BE2C (cell line): ENCODE measurements at places on chromosomes 11 and 22.

DNA sequence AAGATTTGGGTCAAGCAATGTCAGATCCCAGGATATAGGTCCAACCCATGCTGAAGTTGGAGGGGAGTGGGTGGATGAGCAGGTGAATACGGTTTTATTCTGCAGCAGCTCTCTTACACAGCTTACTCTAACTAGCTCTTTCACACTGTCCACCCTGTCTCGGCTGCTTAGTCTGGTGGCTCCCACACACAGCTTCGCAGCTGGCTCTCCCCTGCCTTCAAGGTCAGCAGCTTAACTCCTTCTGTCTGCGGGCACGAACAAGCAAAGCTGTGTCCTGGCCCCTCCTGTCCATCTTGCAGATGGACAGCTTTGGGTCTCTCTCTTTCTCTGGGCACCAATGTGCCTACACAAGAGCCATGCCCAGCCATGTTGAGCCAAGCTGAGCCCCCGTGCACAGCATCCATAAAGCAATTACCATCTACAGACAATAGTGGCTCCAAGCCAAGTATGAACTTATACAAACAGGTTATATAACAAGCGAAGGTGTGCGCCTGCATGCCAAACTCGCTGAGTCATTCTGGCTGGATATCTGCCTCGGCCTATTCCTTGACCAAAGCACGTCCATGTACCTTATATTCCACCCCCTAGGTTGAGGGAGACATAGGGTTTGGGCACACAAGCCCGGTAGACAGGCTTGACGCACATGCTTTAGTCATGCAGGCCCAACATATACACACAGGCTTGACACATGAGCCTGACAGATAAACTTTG, 1307.8 kb upstream of the RAG2 start:
- DNase-seq: no peak

DNA sequence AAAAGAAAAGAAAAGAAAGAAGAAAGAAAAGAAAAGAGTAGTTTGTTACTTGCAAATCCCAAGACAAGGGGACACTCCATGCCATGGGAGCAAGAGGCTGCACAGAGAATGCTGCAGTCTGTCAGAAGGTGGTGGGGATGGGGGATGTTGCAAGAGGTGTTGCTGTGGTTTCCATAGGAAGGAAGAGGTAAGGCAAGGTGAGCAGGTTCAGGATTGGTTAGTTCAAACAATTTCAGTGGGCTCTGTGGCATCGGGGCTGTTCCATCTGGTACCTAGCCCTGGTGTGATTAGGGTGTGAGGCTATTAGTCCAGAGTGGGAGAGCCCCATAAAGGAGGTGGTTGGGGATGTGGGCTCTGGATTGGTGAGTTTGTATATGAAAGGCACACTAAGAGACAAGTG, 172.7 kb downstream of the BCR start:
- no peak for DNase-seq

- DNase-seq: no peak
Measured at GRCh38 chr11:79086056-79086455, 354.8 kb downstream of the TENM4 start.

GRCh38 chr11:75147875-75148263, 3.0 kb upstream of the SLCO2B1 start:
- no peak for DNase-seq

GRCh38 chr22:20618488-20618887, 111.1 kb downstream of the MED15 start:
- DNase-seq: no peak

- no peak for DNase-seq
Measured at GRCh38 chr11:93875637-93876036, 25.2 kb upstream of the VSTM5 start.

- peak; percentile 75 for DNase-seq
Measured at GRCh38 chr22:26756675-26757293, 99.4 kb downstream of the MIAT start.

DNA sequence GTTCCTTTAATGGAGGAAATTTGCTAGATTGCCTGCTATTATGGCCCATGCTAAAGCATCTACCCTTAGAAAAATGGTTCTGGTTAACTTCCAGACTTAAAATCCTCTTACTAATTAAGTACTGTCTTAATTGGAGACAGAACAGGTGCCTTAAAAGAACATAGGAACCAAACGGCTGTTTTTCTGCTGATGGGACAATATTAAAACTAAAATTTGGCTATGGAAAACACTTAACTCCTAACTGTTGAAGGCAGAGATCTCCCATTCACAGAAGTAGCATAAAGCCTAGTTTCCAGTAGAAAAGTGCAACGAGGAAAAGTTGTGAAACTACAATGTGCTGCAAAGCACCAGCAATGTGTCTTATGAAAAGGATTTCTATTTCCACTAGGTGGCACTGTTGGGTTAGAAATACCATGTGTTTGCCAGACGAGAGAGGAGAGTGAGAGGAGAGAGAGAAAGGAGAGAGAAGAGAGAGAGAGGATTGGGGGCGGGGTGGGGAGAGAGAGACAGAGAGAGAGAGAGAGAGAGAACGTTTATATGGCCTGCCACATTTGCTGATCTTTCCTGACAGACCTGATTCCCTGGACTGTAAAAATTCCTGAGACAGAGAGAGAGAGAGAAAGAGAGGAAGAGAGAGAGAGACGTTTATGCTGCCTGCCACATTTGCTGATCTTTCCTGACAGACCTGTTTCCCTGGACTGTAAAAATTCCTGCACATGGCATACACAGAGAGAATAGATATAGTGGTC, 51.5 kb downstream of the FAM181B start:
- DNase-seq: peak; percentile 34

DNA sequence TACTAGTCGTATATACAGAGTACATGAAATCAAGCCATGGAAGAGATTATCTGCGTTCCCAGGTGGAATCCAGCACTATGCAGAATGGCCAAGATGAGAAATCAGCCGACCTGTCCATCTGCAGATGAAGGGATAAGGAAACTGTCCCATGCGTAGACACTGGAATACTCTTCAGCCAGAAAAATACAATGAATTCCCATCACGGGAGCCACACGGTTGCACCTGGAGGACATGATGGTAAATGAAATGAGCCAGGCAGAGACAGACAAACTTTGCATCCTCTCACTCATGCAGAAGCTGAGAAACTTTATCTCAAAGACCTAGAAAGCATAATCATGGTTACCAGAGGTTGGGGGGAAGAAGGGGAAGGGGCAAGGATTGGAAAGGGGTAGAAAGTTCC, 111.9 kb upstream of the TOP3B start:
- no peak for DNase-seq

DNA sequence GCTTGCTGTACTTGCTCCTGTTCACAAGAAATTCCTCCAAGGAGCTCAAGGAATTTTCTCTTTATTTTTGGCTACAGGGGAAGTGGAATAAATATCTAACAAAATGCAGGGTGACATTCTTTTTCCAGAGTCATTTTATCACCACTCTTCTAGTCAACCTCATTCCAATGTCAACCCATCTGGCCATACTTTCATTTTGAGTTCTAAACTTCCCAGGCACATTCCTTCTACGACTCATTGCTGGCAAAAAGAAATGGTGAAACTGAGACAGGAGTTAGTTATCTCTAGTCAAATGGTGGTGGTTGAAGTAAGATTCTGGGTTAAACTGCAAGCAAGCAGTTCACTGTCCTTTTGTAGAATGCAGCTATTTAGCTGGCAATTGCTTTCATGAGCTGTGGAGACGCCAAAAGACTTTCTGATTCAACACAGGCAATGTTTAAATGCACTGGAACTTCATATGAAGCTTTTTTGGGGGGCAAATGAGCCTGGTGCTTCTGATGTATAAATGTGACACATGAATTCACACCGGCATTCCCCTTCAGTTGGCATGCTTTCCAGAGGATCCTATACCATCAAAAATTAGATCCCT, 304.6 kb downstream of the CADM1 start:
- no peak for DNase-seq

DNA sequence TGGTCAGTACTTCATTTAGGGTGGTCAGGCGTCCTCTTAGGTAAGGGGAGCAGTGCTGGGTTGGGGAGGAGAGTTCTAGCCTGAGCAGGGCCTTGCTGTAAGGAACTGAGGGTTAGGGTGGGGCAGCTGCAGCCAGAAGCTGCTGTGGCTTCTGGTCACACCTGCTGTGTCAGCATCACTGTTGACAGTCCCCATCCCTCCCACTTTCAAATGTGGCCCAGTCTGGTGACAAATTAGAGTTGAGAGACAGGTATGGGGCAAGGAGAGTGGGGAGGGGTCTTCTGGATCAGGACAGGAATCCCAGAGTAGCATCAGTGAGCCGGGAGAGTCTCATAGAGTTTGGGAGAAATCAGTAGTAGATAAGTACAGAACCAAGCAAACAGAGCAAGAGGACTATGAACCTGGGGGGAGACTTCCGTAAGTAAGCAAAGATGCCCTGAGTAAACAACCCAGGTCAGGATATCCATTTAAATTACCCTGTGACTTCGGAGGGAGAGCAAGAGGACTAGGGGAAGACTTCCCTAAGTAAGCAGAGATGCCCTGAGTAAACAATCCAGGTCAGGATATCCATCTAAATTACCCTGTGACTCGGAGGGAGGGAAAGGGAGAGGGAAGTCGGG, 53.7 kb downstream of the PPP6R2 start:
- no peak for DNase-seq

GRCh38 chr11:77075425-77075905, 8.7 kb downstream of the CAPN5 start:
- no peak for DNase-seq

DNA sequence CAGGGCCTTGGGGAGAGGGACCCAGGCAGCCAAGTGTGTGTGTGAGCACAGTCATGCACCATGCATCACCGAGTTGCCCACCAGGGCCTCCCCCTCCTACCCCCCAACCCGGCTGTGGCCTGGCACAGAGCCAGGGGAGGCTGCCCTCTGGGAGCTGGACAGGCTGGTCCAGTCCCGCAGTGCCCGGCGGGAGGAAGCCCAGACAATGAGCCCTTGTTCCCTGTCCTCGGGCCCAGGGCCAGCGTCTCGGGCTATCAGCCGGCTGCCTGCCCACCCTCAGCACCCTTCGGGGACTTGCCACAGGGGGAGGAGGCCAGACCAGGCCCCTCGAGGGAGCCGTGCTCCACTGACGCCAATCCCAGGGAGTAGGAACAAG, 4.5 kb downstream of the LRRC75B start:
- DNase-seq: no peak

GRCh38 chr22:41238570-41239442, 1.9 kb downstream of the CHADL start:
- DNase-seq: no peak

GRCh38 chr11:63572026-63572688, 9.0 kb upstream of the PLAAT2 start:
- no peak for DNase-seq

GRCh38 chr22:31707519-31707918, 42.4 kb downstream of the PRR14L start:
- no peak for DNase-seq

DNA sequence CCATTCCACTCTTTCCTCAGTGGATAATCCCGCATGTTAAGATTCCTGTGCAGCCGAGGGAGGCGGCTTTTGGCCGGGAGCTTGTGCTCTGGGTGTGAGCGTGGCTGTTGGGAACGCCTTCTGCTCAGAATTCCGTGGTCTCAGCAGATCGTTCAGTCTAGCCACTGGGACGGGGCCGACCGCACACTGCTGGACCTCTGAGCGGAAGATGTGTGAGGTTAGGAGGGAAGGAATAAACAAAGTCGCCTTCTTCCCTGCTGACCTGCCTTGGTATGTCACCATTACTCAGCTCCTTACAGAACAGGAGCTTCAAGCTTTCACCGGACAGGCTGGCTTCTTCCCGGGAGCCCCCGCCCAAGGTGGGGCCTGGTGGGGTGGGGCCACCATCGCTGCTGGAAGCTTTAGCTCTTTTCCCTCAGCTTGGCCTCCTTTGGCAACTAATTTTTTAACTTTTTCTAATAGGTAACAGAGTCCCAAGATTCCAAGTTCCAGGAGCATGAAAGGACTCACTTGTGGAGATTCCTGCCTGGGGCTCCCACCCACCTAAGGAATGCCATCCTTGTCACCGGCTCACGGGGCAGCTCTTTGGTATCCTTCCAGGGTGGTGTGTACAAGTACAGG, 22.5 kb upstream of the SEPTIN5 start:
- DNase-seq: no peak

DNA sequence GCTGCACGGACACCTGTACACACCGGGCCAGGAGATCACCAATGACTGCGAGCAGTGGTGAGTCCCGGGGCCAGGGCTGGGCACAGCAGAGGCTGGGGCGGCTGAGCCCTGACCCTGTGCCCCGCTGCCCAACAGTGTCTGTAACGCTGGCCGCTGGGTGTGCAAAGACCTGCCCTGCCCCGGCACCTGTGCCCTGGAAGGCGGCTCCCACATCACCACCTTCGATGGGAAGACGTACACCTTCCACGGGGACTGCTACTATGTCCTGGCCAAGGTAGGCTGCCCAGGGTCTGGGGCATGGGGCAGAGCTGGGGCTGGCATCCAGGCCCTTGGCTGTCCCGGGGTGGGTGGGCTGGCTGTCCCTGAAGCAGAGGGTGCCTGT, 7.7 kb downstream of the MUC2 start:
- DNase-seq: no peak

GRCh38 chr11:34266090-34266912, 91.5 kb downstream of the ABTB2 start:
- no peak for DNase-seq

DNA sequence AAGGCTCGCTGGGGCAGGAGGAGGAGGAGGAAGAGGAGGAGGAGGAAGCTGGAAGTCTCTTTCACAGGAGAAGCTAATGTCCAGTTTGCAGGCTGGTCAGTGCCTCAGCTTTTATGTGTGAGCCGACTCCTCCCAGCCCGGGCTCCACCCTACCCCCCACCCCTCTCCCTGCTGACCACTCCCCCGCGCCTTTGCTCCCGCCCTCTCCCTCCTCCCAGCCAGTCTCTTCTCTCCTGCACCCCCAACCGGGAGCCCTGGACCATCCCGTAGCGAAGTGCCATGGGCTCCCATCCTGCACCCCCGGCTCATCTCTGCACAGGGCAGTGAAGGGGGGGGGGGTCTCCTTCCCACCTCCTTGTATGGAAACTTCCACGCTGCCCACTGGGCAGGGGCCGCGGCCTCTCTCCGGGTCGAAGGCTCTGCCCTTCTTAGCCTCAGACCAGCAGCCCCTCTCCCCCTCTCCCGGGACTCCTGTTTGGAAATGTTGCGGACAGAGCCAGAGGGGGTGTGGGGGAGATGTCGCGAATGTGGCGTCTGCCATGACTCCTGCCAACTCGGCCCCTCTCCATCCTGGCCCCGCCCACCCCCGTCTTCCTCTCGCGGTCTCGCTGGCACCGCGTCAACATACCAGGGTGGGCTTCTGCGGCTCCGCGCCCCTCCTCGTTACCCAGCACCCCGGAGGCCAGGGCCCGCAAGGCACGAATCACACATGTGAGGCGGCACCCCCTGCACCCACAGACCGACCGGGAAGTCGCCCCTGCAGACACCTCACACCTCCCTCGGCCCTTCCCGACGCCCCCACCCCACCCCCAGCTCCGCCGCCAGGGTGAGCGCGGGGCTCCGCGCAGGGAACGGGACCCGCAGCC, 1.8 kb downstream of the IGF2 start:
- peak; percentile 86 for DNase-seq
